CD8-positive, alpha-beta memory T cell (primary cell): ENCODE measurements at places on chromosomes 13 and 19. TPM values are rescaled to one million over a fixed set of nuclear protein-coding genes. Genes with fewer than 3 reads are reported as not detected.

Gene EXOC3L2
- not detected for polyA plus RNA-seq

GRCh38 chr13:82993417-82993816, 888.9 kb downstream of the SLITRK1 start:
- no peak for DNase-seq

DNA sequence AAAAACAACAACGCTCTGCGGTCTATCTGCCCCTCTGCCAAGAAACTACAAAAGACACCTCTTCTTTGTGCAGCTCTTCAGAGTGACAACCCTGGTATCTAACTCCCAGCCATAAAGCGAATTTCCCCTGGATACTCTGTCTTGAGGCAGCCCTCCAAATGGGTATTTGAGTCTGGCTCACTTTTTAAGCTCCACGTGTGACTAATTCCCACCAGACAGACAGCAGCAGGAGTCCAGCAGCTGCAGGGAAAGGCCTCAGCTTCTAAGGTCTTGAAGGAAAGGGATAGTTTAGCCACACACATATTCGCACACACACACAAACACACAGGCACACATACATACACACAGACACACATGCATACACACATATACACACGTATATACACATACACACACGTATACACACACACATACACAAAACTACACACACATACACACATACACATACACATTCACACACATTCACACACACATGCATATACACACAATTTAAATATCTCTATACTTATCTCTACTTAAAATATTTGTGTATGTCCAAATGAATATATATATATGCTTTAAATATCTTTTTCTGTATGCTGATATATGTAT, 188.8 kb downstream of the TSHZ3 start:
- no peak for DNase-seq

- DNase-seq, result peak; percentile 29
Observed at GRCh38 chr13:113545455-113545930, 39.1 kb upstream of the TFDP1 start.

DNA sequence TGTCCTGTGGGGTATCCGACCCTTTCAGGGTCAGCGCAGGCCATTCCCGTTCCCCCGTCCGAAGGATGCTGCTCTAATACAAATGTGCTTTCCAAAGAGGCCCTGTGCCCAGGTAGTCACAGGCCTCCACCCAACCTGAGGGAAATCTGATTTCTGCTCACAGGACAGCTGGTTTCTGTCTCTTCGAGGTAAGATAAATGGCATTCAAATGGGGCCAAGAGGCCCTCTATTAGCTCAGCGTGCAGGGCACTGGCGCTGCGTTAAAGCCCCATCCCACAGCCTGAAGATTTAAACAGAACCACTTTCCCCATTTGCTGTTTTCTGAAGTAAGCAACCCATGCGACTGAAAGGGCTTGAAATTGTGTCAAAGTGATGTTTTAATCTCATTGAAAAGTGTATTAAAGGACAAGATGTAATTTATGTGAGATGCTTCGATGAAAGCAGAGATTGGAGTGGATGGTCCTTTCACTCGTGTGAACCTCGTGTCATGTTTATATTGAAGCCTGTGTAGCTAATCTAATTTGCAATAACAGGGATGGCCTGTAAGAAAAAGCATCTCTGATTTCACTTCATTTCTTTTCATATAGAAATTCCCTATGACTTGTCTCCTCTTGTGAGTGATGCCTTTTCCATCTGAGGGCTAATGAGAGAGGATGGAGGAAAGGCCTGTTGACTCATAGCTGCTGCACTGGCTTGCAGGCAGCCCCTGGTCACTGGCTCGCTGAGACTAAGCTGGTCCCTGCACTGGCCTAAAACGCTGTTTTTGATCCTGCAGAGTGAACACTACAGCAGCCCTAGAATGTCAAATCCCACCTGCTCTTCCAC, 7.3 kb upstream of the SOX1 start:
- DNase-seq, result no peak

DNA sequence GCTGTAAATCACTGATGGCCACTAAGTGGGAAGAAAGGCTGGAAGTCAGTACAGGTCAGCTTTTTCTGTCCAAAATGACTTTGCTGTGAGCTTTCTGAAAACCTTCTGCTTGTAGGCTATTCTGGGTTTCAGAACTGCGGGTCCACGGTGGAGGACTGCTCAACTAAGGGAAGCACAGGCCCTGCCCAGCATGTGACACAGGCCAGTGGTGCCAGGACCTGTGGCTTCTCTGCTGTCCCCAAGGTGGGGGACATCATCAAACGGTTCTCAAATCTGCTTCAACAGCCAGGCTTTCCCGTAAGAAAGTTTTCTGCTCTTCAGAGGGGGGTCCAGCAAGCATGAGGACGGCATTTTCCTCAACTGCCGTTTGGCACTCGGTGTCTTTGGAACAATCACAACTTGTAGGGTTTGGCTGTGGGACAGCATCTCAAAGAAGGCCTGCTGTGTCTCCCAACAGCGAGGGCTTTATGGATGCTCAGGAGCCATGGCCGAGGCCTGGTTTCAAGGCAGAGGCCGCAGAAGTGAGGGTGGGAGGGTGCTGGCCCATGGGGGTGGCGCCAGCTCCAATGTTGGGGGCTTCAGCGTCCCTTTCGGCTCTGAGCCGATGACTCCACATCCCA, 3.8 kb downstream of the SGTA start:
- DNase-seq, result no peak
